ENCODE measurements at places on chromosomes 7 and 10. TPM values are rescaled to one million over a fixed set of nuclear protein-coding genes. Genes with fewer than 3 reads are reported as not detected.
A peak's percentile ranks its signal among the peaks of the same experiment; 100 is the strongest.

DNA sequence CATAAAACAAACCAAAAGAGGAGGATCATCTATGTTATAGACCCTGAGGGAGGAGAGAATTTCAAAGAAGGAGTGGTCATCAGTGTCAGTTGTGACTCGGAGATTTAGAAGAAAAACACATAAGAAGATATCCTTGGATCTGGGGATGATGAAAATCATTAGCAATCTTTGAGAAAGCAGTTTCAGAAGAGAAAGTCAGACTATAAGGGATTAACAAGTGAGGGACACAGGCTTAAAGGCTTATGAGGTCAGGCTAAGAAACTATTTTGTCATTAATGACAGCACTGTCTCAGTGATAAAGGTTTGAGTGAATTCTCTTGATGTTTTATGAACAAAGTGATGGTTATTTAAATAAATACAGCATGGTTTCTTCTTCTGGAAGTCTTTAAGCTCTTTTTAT is 6.1 kb upstream of the GPR85 start:
- no peaks in the 10 kb centered on the region for H3K4me1 ChIP-seq
- no peak for DNase-seq
- no peaks in the 10 kb centered on the region for H3K36me3 ChIP-seq
- no peak overlapping the region for H3K4me3 ChIP-seq
- H3K27ac ChIP-seq = no peak overlapping the region

Gene CYP26C1
- not detected for polyA plus RNA-seq

DNA sequence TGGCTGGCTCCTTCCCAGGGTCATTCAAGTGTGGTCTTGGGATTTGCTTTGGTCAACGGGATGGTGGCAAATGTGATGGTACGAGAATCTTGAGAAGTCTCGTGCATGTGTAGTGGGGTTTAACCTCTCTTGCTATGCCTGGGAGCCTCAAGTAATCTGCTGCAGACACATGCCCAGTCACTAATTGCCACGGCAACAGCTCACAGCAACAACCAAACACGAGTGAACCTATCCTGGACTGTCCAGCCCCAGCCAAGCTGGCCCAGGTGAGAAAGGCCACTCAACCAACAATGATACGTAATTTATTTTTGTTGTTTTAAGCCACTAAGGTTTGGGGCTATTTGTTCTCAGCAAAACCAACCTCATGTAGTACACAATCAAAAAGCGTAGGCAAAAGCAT is 38.1 kb upstream of the DDC start:
- DNase-seq = no peak
- no peak overlapping the region for H3K4me3 ChIP-seq
- H3K36me3 ChIP-seq = peaks cover 4% of the 10 kb centered on the region
- H3K27me3 ChIP-seq = no peaks in the 10 kb centered on the region
- no peaks in the 10 kb centered on the region for H3K4me1 ChIP-seq

GRCh38 chr10:92690915-92691590 is 1.3 kb downstream of the HHEX start:
- H3K27me3 ChIP-seq = peaks cover 65% of the 10 kb centered on the region
- peaks cover 3% of the 10 kb centered on the region for H3K4me1 ChIP-seq
- no peak overlapping the region for H3K4me3 ChIP-seq
- H3K36me3 ChIP-seq = no peaks in the 10 kb centered on the region
- DNase-seq = no peak

DNA sequence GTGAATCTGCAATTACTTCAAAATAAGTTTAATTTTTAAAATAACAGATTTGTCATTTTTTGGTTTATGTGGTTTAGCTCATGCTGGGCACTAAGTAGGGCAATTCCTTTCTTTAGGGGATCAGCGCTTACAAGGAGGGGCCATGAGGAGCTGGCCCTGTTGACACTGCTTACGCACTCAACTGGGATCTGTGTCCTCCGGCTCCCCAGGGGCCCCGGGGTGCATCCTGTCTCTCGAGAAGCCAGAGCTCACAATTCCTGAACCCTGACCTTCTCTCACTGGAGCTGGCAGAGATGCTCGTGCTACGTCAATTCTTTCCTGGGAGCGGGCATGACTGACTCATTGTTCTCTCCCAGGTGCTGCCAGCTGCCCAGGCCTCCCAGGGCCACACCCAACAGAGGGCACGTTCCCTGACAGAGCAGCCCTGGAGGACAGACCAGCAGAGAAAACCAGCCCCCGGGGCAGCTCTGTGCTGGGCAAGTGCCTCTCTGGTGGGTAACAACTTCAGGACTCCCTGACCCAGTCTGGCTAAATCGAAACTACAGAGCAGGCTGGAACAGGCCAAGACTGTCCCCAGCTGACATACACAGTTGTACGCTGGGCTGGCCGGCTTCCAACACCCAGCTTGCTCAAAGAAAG is 36.8 kb downstream of the CTBP2 start:
- peaks cover 73% of the 10 kb centered on the region for H3K4me1 ChIP-seq
- H3K27ac ChIP-seq = peak overlapping the region; percentile 97
- no peak overlapping the region for H3K4me3 ChIP-seq
- peaks cover 34% of the 10 kb centered on the region for H3K36me3 ChIP-seq
- no peaks in the 10 kb centered on the region for H3K27me3 ChIP-seq
- DNase-seq = peak; percentile 88

GRCh38 chr10:35789996-35790395 is 147.9 kb upstream of the FZD8 start:
- H3K4me1 ChIP-seq = peaks cover 10% of the 10 kb centered on the region
- H3K27ac ChIP-seq = no peak overlapping the region
- no peaks in the 10 kb centered on the region for H3K27me3 ChIP-seq

DNA sequence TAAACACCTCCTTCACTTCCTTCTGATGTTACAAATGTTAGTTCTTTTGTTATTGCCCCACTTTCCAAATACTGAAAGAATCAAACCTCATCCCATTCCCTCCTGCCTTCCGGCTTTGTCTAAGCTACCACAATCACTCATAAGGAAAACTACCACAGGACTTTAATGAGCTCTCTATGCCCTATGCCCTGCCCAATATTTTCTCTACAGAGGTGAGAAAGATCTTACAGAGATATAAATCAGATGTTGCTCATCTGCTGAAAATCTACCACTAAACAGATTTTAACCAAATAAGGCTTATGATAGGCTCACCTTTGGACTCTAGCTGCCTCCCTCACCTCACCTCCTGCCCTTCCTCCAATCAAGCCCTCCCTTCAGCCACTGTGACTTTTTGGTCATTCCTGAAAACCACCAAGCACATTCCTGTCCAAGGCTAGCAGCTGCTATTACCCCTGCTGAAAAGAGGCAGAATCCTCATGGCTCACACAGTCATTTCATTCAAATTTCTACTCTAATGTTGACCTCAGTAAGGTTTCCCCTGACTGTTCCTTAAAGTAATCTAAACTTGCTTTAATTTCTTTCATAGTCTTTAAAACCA is 7.7 kb downstream of the ZNF33B start:
- no peak for DNase-seq
- H3K36me3 ChIP-seq = peaks cover 6% of the 10 kb centered on the region
- H3K27me3 ChIP-seq = no peaks in the 10 kb centered on the region
- H3K27ac ChIP-seq = no peak overlapping the region
- H3K4me1 ChIP-seq = no peaks in the 10 kb centered on the region
- no peak overlapping the region for H3K4me3 ChIP-seq

Gene PRR15
- 1.8 TPM for polyA plus RNA-seq

- no peaks in the 10 kb centered on the region for H3K27me3 ChIP-seq
- no peaks in the 10 kb centered on the region for H3K36me3 ChIP-seq
- no peak overlapping the region for H3K27ac ChIP-seq
Measured at GRCh38 chr7:85602196-85602595, 415.3 kb upstream of the SEMA3D start.

DNA sequence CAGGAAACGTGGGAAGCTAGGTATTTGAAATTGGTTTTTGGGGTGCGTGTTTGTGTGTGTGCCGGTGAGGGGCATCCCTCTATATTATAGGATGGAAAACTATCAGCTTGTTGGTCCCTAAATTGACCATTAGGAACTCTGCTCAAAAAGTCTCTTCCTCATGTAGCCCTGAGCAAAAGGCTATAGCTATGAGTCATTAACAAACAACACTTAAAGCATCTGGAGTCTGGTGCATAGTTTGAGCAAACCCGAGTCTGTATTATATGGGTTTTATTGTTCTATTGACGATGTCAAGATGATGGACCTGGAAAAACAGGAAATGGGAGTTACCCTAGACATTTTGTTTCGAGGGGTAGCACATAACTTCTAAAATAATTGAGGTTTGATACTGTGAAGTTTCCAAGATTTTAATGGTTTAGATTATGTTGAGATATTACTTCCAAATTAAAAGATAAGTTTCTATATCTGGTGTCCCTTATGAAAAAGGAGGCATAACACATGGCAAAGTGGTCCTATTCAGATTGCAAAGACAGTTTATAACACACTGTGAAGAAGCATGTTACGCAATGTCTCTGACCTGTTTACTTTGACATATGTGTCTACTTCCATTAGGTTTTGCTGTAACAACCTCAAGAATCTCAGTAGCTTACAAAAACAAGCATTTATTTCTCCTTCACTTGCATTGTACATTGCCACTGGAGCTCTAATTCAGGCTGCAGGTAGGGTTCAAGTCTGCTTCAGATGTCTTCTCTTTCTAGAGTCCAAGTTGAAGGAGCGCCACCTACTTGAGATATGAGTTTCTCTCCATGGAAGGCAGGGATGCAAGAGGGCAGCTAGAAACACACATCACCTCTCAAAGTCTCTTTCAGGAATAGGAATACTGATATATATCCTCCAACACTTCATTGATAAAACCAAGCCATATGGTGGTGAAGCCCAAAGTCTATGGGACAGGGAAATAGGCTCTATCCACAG is 357.7 kb downstream of the PHF14 start:
- H3K27ac ChIP-seq = no peak overlapping the region
- H3K36me3 ChIP-seq = no peaks in the 10 kb centered on the region
- no peak overlapping the region for H3K4me3 ChIP-seq
- H3K27me3 ChIP-seq = no peaks in the 10 kb centered on the region
- H3K4me1 ChIP-seq = no peaks in the 10 kb centered on the region

- no peak overlapping the region for H3K4me3 ChIP-seq
- no peak overlapping the region for H3K27ac ChIP-seq
- no peaks in the 10 kb centered on the region for H3K4me1 ChIP-seq
- no peaks in the 10 kb centered on the region for H3K27me3 ChIP-seq
Measured at GRCh38 chr7:17474724-17475344, 176.4 kb downstream of the AHR start.

- H3K27ac ChIP-seq = no peak overlapping the region
- no peak for DNase-seq
- no peaks in the 10 kb centered on the region for H3K27me3 ChIP-seq
- H3K4me3 ChIP-seq = no peak overlapping the region
- no peaks in the 10 kb centered on the region for H3K36me3 ChIP-seq
- H3K4me1 ChIP-seq = peaks cover 2% of the 10 kb centered on the region
Measured at GRCh38 chr7:152986376-152986775, 226.8 kb downstream of the ACTR3B start.

DNA sequence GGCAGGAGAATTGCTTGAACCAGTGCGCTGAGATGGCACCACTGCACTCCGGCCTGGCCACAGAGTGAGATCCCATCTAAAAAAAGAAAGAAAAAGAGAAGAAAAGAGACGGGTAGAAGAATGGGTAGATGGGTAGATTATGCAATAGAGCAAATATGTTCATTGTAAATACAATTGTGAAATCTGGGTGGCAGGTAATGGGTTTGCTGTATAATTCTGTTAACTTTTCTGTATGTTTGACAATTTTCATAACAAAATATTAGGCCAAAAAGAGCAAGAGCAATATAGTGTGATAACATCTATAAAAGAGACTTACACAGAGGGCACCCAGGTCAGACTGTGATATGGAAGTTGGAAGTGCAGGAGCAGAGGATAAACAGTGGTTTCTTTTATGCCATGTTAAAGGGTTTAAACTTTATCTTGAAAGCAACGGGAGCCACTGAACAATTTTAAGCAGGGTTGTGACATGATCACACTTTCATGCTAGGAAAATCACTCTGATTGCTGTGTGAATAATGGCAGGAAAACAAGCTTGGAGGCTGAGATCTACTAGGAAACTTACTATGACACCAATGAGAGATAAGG is 6.7 kb upstream of the COL28A1 start:
- H3K27ac ChIP-seq = no peak overlapping the region
- H3K27me3 ChIP-seq = no peaks in the 10 kb centered on the region
- H3K4me3 ChIP-seq = no peak overlapping the region
- no peak for DNase-seq
- no peaks in the 10 kb centered on the region for H3K36me3 ChIP-seq

DNA sequence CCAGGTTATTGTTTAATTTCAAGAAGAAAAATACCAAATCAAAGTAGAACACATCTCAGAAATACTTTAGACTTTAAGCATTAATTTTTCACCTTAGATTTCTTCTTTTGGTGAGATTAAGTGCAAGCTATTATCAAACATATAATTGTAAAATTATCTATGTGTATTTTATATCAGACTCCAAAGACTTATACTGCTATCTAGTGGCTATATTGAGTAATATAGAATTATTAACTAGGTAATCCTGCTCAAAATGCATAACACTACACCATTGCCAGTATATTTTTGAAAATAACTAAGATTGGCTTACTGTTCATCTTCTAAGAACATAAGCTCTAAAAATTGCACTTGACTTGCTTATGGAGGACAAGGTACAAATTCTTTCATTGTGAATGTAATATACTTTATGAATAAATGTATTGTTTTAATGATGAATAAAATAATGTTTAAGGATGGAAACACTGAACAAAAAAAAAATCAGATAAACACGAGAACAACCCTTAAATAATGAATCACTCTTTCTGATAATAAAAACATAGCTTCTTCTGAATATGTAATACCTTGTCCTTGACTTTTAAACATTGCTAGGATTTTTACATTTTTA is 86.7 kb upstream of the GNAI1 start:
- H3K4me1 ChIP-seq = no peaks in the 10 kb centered on the region
- no peak overlapping the region for H3K27ac ChIP-seq
- no peak overlapping the region for H3K4me3 ChIP-seq
- H3K36me3 ChIP-seq = no peaks in the 10 kb centered on the region

Gene PDIA4
- 97.1 TPM for polyA plus RNA-seq

GRCh38 chr10:12195281-12195602 is 449 bp downstream of the NUDT5 start:
- no peak for DNase-seq
- peak overlapping the region; percentile 97 for H3K27ac ChIP-seq
- peak overlapping the region; percentile 71 for H3K4me3 ChIP-seq

- H3K4me3 ChIP-seq = peak overlapping the region; percentile 44
- no peaks in the 10 kb centered on the region for H3K36me3 ChIP-seq
- peak; percentile 92 for DNase-seq
Measured at GRCh38 chr7:46651070-46651469, 730.0 kb upstream of the IGFBP3 start.

GRCh38 chr10:77457721-77458120 is 179.9 kb downstream of the KCNMA1 start:
- H3K4me3 ChIP-seq = no peak overlapping the region
- no peak overlapping the region for H3K27ac ChIP-seq
- DNase-seq = no peak
- H3K4me1 ChIP-seq = peaks cover 11% of the 10 kb centered on the region

DNA sequence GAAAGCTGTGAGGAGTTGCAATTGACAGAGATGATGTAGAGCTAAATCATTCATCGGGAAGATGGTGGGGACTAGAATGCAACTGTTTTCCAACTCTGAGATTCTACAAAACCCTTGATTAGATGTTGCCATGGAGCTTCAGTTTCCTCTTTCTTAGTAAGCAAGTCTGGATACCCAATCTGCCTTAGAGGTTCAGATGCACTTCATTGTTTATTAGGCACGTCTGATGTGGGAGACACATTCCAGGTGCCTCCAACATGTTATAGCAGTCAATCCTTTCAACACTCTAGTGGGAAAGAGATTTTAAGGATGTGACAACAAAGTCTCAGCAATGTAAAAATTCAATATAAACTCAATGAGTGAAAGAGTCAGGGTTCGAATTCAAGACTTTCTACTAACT is 291.3 kb upstream of the PHYHIPL start:
- H3K27me3 ChIP-seq = no peaks in the 10 kb centered on the region
- no peaks in the 10 kb centered on the region for H3K4me1 ChIP-seq
- H3K4me3 ChIP-seq = no peak overlapping the region
- no peak for DNase-seq

Gene SH2D4B
- 0.03 TPM for polyA plus RNA-seq

- H3K4me1 ChIP-seq = no peaks in the 10 kb centered on the region
- H3K36me3 ChIP-seq = no peaks in the 10 kb centered on the region
- H3K27ac ChIP-seq = no peak overlapping the region
Measured at GRCh38 chr10:61439058-61439609, 14.0 kb downstream of the TMEM26 start.
